Activated T-helper 2 cell treated with anti-CD3 and anti-CD28 coated beads, Interferon-gamma antibody, Interleukin-2, Interleukin-4, amounts not matched to agents 10 μg/mL and 5 μg/mL and 100 μg/mL, durations not matched to agents 14 hours and 24 hours and 36 hours (primary cell): ENCODE measurements at places on chromosomes 3 and 15.

DNA sequence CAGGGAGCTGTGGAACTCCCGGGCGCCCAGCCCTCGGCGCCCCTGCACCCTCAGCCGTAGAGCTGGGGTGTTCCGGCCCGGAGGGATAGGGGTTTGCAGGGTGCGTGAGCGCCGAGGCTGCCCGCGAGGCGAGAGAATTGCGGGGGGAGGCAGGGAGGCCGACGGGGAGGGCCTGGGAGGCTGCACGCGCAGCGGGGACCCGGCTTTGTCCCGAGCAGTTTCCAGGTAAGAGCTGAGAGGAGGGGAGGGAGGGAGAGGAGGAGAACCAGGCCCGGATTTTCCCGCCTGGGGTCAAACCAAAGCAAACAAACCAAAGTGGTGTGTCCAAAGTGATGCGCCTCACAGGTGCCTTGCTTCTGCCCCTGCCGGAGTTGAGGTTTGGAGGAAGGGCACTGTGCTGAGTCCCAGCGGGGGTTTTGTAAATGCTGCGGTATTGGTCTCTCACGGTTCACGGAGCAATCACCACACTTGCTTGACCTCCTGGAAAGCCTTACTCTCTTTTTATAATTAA is 146.4 kb downstream of the TJP1 start:
- no peak for DNase-seq

DNA sequence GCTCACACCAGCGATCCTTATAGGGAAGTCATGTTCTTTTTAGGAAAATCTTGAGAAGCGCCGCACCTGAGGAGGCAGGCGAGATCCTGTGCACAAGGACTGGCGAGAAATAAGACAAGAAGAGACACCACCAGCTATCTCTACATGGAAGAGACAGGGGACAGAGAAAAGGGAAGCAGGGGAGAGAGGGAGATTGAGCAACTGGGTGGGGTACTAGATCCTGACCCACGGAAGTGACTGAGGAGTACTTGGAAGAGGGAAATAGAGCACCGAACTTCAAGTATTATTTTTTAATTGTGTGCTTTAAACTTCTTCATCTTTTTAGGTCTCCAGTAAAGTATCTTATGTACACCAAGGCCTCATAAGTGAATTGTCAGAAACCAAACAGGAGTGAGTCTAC is 742.0 kb upstream of the LMCD1 start:
- no peak for DNase-seq

GRCh38 chr3:184441202-184441900 is 61.5 kb downstream of the CHRD start:
- DNase-seq: no peak

GRCh38 chr15:21271566-21271965 is 168.7 kb downstream of the POTEB3 start:
- DNase-seq: no peak

- DNase-seq: no peak
These were observed 29.0 kb upstream of the ZNF710 start for GRCh38 chr15:89972085-89972484.

GRCh38 chr3:50133283-50133615 is 21.9 kb upstream of the SEMA3F start:
- DNase-seq: no peak

GRCh38 chr3:111751961-111752360 is 107.1 kb upstream of the PHLDB2 start:
- DNase-seq: no peak

GRCh38 chr3:169117264-169117663 is 546.2 kb downstream of the MECOM start:
- no peak for DNase-seq
